ENCODE measurements at places on chromosomes 12 and 14.

DNA sequence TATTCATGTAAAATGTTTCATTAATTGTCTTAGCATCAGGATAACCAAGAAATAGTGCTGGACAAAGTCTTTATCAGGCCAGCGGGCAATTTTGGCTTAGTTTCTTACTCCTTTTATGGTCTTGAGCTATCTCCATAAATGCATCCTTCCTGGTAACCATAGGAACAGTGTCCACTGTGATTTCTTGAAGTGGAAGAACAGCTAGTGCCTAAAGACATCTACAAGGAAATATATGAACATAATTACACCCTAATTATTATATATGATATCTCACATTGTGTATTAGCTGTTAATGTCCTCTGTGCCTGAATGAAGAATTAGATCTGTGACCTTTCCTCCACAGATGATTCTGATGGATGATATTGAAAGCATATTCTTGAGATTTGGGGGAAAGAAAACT, 286.7 kb upstream of the ATXN7L3B start:
- no peak for DNase-seq

GRCh38 chr12:47591795-47592194, 114.0 kb downstream of the RPAP3 start:
- no peak for DNase-seq

- no peak for DNase-seq
These were observed 380.1 kb downstream of the RAD51B start for GRCh38 chr14:68199554-68200151.

DNA sequence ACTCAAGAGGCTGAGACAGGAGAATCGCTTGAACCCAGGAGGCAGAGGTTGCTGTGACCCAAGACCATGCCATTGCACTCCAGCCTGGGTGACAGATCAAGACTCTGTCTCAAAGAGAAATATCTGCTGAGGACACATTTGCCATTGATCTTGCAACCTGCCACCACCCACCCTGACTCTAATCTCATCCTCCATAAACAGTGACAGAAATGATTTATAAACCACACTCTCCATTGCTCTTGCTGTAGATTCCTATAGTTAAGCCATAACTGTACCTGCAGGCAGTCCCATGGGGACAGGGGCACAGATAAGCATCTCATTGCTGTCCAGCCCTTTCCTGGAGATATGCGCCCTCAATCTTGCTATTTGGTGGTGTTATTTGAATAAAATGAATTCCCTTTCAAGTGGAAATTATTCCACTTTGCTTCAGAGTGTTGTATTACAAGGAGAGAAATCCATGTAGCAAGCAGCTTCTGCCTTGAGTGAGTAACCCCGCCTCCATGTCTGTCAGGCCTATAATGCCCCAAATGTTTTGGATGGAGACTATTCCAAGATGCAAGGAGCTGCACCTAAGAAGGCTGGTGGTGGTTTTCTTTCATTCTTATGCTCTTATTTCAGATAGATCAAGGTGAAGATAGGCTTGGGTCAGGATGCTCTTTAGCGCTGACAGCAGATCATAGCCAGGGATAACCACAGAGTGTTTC, 3.0 kb upstream of the ZDHHC22 start:
- no peak for DNase-seq

- peak; percentile 88 for DNase-seq
These were observed 5.3 kb downstream of the ASB2 start for GRCh38 chr14:93970965-93971634.

- DNase-seq = no peak
These were observed 2.4 kb downstream of the FOS start for GRCh38 chr14:75280831-75281653.

- DNase-seq = peak; percentile 51
These were observed 10.6 kb downstream of the CHST11 start for GRCh38 chr12:104467346-104467837.
